ENCODE measurements at places on chromosomes 13 and 19.

- peak; percentile 73 for DNase-seq
Measured at GRCh38 chr19:45076029-45076850, at the start of gene ZNF296. TSS of gene ZNF296 (minus strand) at chr19:45076478. CDS start at chr19:45076373, 105 bp downstream.

- DNase-seq, result no peak
Measured at GRCh38 chr13:48132961-48133360, 38.1 kb upstream of the MED4 start.

GRCh38 chr13:33150126-33150525 lies 133.9 kb downstream of the KL start:
- DNase-seq, result no peak

- DNase-seq, result no peak
Measured at GRCh38 chr19:6210091-6210490, 69.7 kb downstream of the MLLT1 start.

GRCh38 chr13:41193919-41194824 lies at the start of gene KBTBD7:
TSS of gene KBTBD7 (minus strand) at chr13:41194569. CDS start at chr13:41194257, 312 bp downstream.
- peak; percentile 84 for DNase-seq

GRCh38 chr13:46367617-46368327 lies 19.3 kb downstream of the RUBCNL start:
- DNase-seq, result no peak

DNA sequence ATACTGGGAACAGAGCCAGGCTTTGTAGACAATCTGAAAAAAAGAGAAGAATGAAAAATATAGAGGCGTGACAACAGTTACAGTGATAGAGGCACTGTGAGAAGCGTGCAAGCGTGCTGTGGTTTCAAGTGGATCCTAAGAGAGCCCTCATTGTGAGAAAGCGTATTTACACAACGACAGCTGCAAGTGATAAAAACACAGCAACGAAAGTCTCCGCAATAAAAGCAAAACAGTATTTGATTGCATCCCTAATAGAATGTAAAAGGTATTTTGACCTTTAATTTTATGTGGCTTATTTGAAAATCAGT lies 642.7 kb upstream of the ARGLU1 start:
- no peak for DNase-seq

- DNase-seq, result no peak
Measured at GRCh38 chr13:111969551-111970135, 97.3 kb upstream of the SOX1 start.

- peak; percentile 65 for DNase-seq
Measured at GRCh38 chr19:17125728-17126677, 50.4 kb downstream of the MYO9B start.

Measured in activated CD4-positive, alpha-beta T cell treated with anti-CD3 and anti-CD28 coated beads, Interleukin-2, amount 50 U/mL, for 1 hour (primary cell).